ENCODE measurements at places on chromosomes 16 and 17. TPM values are rescaled to one million over a fixed set of nuclear protein-coding genes. Genes with fewer than 3 reads are reported as not detected.

The OR3A3 gene
- not detected for total RNA-seq

The KRTAP1-5 gene
- total RNA-seq, result not detected

The HBQ1 gene
- total RNA-seq, result not detected

The PPP1R27 gene
- not detected for total RNA-seq

The KCNG4 gene
- not detected for total RNA-seq

The KRT39 gene
- not detected for total RNA-seq

The MT1M gene
- total RNA-seq, result 321 TPM

The KRTAP16-1 gene
- not detected for total RNA-seq

The TPSG1 gene
- not detected for total RNA-seq

The ATP2C2 gene
- not detected for total RNA-seq

The GAS2L2 gene
- total RNA-seq, result not detected

The CEP131 gene
- total RNA-seq, result 4.3 TPM

The ZPBP2 gene
- total RNA-seq, result not detected

The CRHR1 gene
- total RNA-seq, result not detected

The NPIPB13 gene
- total RNA-seq, result 5.3 TPM

The OTOP2 gene
- total RNA-seq, result not detected

The NOG gene
- total RNA-seq, result not detected

The SLC4A1 gene
- total RNA-seq, result 0.06 TPM

The KRTAP4-4 gene
- not detected for total RNA-seq

The GJC1 gene
- 0.84 TPM for total RNA-seq

The RASD1 gene
- total RNA-seq, result 229 TPM

The CES1 gene
- 1,309 TPM for total RNA-seq

The KRT40 gene
- total RNA-seq, result not detected

Data from right lobe of liver (tissue), 6 donors.